CD4-positive, alpha-beta T cell treated with Interleukin-6 at 100 ng/mL for 8 hours (primary cell): ENCODE measurements at places on chromosomes 13 and 19.

DNA sequence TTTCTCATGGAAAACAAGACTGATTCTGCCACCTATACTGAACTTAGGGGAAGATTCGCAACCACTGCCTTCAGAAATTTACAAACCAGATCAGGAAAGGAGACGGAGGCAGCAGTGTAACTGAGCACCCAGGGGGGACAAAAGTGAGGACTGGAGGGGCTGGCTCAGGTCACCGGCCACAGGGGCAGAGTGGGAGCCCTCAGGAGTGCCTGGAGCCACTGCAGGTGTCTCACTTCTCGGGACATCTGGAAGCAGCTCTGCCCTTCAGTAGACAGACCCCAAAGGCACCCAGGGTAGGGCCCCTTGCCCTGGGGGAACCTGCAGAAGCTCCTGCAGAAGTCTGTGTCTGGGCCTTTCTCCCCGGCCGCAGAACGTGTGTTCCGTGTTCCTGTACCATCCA, 5.8 kb downstream of the ARHGEF7 start:
- no peak for DNase-seq

DNA sequence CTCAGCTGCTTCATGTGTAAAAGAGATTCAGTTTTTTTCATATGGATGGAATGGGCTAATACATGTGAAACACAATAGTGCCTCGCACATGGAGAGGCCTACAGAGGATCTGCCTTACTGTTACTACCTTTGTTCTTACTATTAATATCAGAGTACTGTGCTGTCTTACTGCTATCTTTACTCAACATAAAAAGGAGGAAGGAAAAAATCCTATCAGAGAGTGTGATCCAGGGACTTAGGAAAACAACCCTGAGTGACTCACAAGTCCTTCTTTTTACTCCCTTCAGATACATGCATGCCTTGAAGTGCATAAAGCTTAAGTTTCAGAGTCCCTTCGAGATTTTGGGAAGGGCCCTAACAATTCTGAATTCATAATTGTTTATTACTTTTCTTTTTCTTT, 136.8 kb downstream of the TBC1D4 start:
- no peak for DNase-seq

- DNase-seq = no peak
These were observed 110.5 kb downstream of the ENOX1 start for GRCh38 chr13:43676320-43676719.

- no peak for DNase-seq
These were observed 6.1 kb upstream of the LMNB2 start for GRCh38 chr19:2462635-2463421.

DNA sequence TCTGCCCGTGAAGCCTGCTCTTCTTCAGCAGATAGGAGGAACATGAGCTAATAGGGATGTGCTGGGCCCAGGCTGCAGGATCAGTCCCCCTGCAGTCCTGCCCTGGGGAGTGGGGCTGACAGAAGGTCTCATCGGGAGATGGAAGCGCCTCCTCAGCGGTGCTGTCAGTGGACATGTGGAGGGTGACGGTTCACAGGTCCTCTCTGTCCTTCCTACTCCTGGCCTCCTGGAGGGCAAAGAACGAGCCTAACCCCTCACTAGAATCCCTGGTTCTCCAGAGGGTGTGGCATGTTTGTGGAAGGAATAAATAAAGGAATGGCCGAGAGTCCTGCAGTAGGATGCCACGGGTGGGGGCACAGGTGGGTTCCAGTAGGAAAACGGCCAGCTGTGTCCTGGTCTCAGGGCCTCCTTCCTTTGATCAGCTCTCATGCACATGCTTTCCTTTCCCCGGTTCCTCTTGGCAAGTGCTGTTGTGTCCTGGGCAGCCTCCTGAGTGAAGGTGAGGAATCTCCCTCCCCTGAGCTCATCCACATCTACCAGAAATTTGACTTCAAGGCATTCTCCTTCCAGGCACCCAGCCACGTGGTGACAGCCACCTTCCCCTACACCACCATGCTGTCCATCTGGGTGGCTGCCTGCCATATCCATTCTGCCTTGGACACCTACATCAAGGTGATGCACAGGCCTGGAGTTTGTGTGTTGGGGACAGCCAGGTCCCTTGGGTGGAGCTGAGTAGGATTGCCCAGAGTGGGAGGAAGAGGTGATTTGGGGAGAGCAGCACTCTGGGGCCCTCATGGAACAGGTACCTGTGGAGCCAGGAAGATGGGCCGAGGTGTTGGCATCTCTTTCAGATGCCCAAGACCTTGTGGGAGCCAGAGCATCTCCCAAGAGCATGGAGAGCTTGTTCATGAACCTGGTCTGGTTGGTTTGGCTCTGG, 28.6 kb upstream of the ZNF492 start:
- DNase-seq = no peak

DNA sequence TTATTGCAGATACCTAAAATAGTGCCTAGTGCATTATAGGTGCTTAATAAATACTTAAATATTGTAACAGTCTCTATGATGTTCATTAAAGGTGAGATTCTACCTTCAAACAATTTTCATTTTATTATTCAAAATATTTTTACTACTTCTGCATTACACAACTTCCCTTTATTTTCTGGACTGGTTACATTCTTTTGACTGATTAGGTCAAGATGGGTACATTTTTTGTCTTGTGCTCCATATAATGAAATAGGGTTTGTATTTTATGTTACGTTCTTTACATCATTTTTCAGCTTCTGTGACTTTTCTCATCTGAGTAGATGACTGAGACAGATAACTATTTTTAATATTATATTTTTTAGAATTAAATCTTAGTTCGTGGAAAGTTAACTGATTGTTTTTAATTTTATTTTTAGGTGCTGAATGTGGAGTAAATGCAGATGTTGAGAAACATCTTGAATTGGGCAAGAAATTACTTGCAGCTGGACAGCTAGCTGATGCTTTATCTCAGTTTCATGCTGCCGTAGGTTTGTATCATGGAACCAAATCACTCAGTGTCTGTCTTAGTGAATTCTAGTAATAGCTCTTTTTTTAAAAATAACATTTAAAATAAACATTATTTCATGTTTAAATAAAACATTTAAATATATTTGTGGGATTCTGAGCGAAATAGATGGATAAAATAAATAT, 32.0 kb downstream of the DNAJC3 start:
- DNase-seq = no peak
